ENCODE measurements at places on chromosomes 1 and 21. TPM values are rescaled to one million over a fixed set of nuclear protein-coding genes. Genes with fewer than 3 reads are reported as not detected.

GBP7 gene
- not detected for total RNA-seq

PLA2G5 gene
- not detected for total RNA-seq

TBCE gene
- total RNA-seq, result 26.3 TPM

INSRR gene
- total RNA-seq, result not detected
